ENCODE measurements at places on chromosomes 16 and 17.

DNA sequence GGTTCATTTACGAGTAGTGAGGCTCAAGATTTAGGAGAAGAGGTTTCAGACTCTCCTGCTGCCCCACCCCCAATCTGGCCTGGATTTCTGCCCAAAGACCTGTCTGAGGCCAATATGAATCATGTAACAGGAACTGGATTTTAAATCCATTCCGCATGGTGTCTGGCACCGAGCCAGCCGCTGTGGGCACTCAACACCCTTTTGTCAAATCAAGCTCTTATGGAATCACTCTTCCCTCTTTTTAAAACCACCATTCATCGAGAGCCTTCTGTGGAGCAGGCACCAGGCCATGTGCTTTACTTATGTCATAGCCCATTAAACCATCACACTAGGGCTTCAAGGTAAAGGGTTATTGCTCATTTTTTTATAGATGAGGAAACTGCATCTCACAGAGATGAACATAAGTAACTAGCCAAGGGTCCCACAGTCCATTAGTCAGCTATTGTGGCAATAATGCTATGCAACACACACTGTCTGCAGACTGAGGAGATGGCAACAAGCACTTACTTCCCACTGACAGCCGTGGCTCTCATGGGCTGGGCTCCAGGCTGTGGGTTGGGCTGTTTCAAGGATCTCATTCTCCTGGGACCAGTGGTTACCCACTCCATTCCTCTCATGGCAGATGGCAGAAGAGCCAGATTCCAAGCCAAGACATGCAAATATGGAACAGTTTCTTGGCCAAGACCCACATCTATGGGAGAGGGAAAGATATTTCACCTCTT lies 93.6 kb downstream of the WSCD1 start:
- no peak for DNase-seq

DNA sequence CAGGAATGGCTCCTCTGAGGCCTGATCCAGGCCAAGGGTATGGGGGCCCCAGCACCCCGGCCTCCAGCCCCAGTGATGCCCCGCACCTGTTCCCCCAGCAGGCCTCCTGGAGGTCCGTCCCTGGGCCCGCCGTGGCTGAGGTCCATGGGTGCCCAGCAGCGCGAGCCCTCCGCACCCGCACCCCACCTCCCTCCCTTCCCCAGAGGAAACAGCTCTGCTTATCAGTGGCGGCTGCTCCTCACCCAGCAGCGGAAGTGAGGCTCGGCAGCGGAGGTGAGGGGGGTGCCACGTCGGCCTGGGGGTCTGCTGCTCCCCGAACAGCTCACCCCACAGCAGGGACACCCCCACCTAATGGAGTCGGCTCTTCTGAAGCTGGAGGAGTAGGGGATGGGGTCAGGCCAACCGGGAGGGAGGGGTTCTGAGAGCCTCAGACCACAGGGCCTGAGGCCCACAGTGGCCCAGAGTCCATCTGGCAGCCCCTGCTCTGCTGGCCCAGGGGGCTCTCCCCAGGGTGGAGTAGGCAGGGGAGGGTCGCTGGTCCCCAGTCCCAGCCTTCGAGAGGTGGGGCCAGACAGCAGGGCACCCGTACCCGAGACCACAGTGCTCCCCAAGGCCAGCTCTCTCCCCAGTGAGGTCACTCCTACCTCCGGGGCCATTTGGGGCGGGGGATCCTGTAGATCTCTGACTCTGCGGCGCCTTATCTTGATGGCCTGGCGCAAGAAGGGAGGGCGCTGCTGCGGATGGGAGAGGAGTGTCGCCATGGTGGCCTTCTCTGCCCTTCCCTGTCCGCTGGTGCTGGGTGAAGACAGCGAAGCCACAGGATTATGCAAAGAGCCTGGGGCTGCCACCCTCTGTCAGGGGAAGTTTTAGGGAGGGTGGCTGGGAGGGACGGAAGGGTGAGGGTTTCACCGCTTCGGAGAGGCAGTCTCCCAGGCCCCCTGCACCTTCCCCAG lies at the start of gene UNC13D:
Gene UNC13D, minus strand, starts transcription at position 828 of the 953 bp plus-strand sequence. Its CDS starts 67 bp downstream, at position 761.
- DNase-seq, result peak; percentile 25

- no peak for DNase-seq
Measured at GRCh38 chr17:82583720-82584234, 64.2 kb downstream of the FOXK2 start.

- no peak for DNase-seq
Measured at GRCh38 chr17:50264263-50265113, 9.8 kb upstream of the TMEM92 start.

DNA sequence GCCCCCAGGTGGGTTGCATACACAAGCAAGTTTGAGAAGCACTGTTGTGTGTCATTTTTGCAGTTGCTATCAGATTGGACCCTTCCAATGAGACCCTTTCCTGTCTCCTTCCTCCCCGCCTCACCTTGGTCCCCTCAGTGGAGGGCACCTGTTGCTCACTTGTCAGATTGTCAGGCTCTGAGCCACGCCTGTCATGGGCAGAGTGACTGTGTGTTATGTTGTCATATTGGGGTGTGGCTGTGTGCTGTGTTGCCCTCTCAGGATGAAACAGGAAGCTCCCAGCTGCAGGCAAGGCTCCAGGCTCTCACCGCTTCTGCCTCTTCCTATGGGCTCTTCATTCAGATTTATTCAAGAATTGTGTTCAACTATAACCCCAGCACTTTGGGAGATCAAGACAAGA lies 302.9 kb downstream of the CPPED1 start:
- no peak for DNase-seq

- DNase-seq, result no peak
Measured at GRCh38 chr17:57032343-57032742, 52.7 kb upstream of the AKAP1 start.

DNA sequence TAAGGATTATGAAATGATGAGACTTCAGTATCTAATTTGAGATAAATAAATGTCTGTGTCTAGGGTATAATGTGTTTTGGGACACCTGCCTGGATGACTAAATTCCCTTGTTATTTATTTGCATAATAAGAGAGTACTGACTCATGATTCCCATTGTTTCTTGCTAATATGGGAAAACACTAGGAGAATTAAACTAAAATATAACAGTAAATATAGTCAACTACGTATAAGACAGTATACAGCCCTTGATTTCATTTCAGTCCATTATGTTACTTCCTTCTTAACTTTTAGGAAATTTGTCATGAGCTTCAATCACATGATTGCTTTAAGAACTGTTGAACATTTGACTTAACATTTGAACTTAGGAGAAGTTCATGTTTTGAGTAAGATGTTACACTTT lies 62.4 kb downstream of the VMP1 start:
- no peak for DNase-seq

GRCh38 chr17:77420804-77421629 lies 280.2 kb downstream of the SEC14L1 start:
- DNase-seq, result no peak

DNA sequence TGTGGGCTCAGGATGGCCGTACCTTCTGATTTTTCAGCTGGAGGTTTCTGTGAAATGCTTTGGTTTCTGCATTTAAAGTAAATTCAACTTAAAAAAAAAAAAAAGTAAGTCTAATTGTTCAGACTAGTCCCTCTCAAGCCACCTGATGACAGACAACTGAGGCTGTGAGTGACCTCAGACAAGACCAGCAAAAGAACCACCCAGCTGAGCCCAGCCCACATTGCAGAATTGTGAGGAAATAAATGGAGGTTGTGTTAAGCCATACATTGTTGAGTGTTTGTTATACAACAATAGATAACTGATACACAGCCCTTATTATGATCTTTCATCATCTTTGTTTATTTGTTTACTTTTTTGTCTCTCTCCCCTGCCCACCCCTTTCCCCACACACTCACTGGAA lies 44.7 kb upstream of the CMIP start:
- DNase-seq, result no peak

GRCh38 chr17:7133916-7134315 lies 19.3 kb upstream of the ASGR2 start:
- DNase-seq, result no peak

DNA sequence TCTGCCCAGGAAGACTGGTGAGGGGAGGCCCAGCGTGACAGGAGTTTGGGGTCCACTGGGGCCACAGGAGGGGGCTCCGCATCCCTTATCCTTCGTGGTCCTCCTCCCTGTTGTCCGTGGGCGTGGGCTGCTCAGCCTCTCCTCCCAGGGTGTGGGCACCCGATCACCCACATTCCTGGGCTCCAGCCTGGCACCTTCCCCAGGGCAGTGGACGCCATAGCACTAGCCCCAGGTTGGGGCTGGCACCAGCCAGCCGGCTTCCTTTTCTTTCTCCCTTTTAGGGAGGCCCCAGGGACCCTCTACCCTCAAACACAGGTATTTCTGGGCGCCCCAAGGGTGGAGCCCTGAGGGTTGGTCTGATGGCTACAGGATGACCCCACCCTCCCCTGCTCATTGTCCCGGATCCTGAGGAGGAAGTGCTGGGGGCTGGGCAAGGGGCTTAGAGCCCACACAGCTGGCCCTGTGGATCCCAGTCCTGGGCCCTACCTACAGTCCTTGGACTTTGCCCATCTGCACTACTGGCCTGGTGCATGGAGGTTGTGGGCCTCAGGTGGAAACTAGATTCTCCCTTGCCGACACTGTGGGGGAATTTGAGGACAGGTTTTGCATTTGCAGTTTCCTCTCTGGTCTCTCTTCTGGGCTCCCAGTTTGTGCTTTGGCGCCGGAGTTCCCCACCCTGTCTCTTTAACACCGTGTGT lies 1.1 kb downstream of the KIF1C start:
- DNase-seq, result no peak

DNA sequence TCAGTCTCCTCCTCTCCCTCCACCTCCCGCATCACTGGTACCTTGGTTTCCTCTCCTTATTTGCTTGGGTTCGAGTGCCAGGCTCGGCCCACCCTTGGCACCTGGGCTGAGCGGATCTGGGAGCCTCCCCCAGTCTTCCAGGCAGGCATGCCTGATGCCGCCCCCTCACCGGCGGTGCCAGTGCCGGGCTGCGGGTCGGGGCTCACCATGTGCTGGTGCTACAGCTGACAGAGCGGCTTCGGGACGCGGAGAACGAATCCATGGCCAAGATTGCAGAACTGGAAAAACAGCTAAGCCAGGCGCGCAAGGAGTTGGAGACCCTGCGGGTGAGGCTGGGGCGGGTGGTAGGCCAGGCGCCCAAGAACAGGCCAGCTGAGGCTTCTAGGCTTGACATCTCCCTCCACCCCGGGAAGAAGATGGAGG lies 19.2 kb downstream of the FMNL1 start:
- DNase-seq, result no peak

- DNase-seq, result no peak
Measured at GRCh38 chr17:21208352-21208751, 5.6 kb downstream of the TMEM11 start.

DNA sequence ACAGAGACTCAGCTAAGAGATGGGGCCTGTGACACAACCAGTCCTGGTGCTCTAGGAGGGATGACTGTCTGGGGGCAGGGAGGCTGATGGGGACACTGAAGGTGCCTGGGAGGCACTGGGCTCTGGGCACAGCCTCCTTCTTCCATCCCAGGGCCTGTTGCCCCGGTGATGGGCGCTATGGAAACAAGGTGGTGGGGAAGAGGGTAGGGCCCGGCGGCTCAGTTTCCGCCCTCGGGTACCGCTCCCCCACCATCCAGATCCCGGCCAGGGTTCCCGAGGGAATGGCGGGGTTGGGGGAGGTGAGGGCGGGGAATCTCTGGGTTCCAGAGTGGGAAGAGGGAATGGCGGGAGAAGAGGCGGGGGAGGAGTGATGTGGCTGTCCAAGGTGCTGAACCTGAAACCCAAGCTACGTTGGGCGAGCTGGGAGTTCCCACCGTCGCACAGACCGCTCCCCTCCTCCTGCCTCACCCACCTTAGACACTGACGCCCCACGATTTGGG lies 981 bp downstream of the KCNH4 start:
- DNase-seq, result peak; percentile 48

DNA sequence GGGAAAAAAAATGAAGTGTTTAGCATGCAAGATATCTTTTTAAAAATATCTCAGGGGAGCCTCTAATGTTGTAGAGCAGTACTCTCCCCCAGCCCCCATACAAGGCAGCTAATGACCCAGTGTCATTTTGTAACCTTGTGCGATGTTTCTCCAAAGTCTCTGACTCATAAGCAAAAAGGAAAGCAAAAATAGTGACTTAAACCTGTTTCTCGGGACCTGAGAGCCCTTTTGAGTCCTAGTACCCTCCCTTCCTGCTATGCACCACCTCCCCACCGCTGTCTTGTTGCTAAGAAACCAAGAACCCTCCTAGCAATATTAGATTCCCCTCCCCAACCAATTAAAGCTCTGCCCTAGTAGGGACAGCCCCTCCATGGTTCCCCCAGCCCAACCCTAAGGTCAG lies 2.8 kb downstream of the MYCBPAP start:
- DNase-seq, result no peak

GRCh38 chr17:65191811-65192740 lies 54.9 kb downstream of the RGS9 start:
- no peak for DNase-seq

GRCh38 chr16:79195938-79196337 lies 404.6 kb downstream of the MAF start:
- DNase-seq, result no peak

GRCh38 chr17:1643999-1644492 lies 1.5 kb downstream of the SCARF1 start:
- no peak for DNase-seq

DNA sequence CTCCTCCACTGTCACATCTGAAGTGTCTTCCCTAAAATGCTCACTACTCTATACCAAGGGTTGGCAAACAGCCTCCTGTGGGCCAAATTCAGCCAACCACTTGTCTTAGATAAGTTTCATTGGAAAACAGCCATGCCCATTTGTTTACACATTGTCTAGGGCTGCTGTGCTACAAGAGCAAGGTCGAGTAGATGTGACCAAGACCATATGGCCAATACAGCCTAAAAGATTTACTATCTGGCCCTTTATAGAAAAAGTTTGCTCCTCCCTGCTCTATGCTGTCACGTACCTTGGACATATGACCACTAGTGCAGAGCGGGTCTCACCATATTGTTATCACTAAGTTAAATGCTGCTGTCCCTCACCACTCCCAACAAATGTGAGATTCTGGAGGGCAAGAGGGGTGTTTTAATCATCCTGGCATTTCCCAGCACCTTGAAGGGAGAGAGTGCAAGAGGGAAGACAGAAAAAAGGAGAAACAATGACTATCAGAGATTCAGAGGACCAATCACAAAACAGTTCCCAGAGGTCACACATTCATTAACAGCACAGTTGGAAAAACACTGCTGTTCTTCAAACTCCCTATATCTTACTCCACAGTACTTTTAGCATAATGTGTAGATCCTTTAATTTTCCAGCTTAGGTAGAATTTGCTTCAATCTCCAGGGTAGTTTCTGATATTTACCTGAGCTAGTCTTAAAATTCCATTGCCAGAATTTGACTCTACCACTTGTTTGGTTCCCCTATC lies 13.2 kb downstream of the LSM12 start:
- DNase-seq, result no peak

Measured in memory B cell (primary cell).